Hematopoietic multipotent progenitor cell treated with erythropoietin and hydrocortisone succinate and interleukin-3 and kit ligand, for 15 days (in vitro differentiated cells): ENCODE measurements at places on chromosomes 4 and X.
A peak's percentile ranks its signal among the peaks of the same experiment; 100 is the strongest.

DNA sequence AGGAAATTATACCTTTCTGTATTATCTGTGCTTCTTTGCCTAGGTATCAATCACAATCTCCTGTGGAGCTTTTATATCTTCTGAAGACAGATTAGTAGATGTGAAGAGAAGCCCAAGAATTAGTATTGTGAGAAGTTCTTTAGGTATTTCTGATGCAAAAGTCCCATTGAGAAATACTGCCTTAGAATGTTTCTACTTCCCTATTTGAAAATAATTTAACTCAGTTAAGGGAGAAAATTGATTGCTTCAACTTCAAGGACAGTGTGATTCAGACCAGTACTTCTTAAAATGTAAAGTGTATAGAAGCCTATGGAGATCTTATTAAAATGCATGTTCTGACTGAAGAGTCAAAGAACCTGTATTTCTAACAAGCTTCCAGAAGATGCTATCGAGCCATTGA lies 9.0 kb downstream of the EIF1AX start:
- no peak for DNase-seq

- DNase-seq: no peak
These were observed 598.7 kb upstream of the TECRL start for GRCh38 chr4:65007841-65008439.

GRCh38 chrX:153925387-153925738 lies 701 bp downstream of the ARHGAP4 start:
- no peak for DNase-seq

GRCh38 chrX:50579955-50580354 lies 109.3 kb upstream of the DGKK start:
- peak; percentile 18 for DNase-seq

- no peak for DNase-seq
These were observed 65.2 kb downstream of the TRIM2 start for GRCh38 chr4:153269218-153269990.

- no peak for DNase-seq
These were observed 141.1 kb upstream of the ZXDA start for GRCh38 chrX:58051346-58051745.

- peak; percentile 2 for DNase-seq
These were observed 29.3 kb upstream of the DYNLT3 start for GRCh38 chrX:37876716-37877115.

DNA sequence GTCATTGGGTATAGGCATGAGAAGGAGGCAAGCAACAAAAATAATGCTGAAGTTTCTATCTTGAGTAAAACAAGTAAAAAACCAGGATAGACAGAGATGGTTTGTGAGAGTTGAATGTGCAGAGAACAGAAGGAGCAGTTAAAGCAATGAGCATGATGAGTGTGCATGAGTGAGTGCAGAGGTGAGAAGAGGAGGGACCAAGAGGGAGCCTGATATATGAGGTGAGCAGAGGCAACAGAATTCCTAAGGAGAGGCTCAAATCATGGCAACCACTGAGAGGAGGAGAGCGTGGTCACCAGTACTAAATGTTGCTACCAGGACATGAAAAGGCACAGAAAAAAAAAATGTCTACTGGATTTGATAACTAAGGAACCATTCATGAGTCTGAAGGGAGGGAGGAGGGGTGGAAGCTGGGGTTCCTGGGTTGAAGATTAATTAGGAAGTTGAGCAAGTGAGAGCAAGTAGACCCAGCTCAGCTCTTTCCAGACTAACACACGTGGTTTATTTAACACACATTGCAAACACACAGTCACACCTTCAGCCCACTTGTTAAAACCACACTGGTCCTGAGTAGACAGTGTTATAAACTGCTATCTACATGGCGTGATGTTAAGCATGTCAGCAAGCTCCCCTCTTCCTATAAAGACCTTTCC lies 69.0 kb upstream of the IQCM start:
- DNase-seq: no peak

GRCh38 chrX:3592184-3592583 lies 121.3 kb downstream of the PRKX start:
- no peak for DNase-seq

GRCh38 chr4:17010426-17011087 lies 112.1 kb upstream of the LDB2 start:
- DNase-seq: no peak

DNA sequence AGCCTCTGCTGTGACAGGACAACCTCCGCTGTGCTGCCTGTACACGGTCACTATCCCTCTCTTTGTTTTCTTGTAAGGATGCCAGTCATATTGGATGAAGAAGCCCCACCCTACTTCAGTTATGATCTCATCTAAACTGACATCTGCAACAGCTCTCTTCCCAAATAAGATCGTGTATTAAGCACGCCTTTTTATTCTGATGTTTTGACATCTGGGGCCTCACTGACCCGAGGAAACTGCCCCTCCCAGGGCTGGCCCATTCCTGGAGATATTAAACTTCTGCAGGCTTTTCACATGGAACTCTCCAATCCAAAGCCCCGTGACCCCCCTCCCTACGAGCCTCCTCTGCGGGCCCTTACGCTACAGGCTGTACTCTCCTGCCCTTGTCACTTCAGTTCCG lies 232.0 kb downstream of the ARHGAP10 start:
- no peak for DNase-seq
